AG08395 (cell line): ENCODE measurements at places on chromosomes 11 and 22.

GRCh38 chr22:23203452-23204124 lies 23.3 kb downstream of the BCR start:
- DNase-seq, result no peak

DNA sequence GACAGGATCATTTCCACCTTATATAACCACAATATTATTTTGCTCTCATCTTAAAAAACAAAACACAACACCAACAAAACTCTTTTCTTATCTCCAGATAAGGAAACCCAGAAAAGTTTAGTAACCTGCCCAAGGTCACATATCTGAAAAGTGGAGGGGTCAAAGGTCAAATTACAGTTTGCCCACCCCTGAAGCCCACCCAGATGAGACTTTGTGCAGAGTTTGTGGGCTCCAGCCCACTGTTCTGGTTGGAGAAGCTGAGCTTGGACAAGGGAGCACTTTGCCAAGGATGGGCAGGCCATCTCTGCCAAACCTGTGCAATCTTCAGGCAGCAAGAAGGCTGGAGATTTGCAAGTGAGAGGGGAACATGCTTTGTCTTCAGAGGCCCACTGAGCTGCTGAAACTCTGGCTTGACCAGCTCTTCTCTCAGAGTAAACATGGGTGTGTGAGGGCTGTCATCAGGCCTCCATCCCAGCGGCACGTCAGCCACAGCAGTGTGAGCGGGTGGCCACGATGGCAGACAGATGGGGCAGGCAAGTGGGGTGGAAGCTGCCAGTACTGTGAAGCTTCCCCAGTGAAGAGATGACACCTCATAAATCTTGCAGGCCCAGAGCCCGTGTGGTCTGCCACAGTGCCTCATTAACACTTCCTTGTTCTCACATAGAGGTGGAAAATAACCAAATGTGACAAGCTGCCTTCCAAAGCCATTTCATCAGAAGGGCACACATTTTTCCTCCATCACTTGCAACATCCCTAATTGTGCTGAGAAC lies 111.8 kb downstream of the CCDC81 start:
- no peak for DNase-seq

GRCh38 chr11:65404210-65404609 lies 17.8 kb downstream of the FRMD8 start:
- DNase-seq, result no peak

DNA sequence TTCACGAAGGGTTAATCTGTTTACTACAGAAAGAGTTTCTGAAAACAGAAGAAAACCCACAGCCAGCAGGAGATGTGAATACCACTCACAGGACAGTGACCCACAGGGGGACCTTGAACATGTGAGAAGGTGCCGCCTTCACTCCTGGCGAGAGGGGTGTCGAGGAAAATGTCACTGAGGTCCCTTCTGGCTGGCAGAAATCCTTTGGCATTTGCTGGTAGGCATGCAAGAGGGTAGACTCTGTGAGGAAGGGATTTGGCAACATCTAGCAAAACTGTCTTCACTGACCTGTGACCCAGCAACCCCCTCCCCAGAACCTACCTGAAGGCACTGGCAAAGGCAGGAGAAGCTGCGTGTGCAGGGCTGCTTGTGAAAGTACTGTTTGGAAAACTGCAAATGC lies 8.6 kb downstream of the KCNQ1 start:
- DNase-seq, result no peak

GRCh38 chr22:37672206-37672919 lies 3.1 kb upstream of the LGALS1 start:
- DNase-seq, result no peak

DNA sequence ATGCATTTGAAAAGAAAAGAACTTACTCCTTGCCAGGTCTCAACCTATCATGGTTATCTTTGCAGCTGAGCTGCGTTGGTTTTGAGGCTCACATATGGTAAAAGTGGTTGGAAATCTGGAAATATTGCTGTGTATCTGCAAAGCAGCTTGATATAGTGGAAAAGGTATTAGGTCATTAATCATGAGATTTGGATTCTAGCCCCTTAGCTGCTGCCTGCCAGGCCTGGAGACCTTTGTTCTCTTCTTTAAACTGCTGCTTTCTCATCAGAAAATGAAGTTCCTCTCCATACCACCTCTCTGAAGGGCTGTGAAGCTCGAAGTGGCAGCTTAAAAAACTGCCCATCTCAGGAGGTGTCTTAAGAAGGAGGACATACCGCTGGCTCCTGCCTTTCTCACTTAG lies 5.7 kb downstream of the PPARA start:
- DNase-seq, result no peak

DNA sequence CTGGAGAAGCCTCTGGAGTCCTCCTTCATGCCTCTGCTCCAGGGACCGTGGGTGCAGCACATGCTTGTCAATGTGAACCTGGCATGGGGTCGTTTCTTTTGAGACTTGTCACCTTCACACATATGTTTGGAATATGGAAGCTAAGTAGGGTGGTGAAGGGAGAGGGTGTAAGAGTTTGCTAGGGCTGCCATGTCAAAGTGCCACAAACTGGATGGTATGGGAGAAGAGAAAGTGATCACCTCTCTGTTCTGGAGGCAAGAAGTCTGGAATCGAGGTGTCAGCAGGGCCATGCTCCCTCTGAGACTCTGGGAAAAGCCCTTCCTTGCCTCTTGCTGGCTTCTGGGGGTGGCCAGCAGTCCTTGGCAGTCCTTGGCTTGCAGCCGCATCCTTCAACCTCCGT lies 8.7 kb upstream of the TSPAN18 start:
- no peak for DNase-seq

DNA sequence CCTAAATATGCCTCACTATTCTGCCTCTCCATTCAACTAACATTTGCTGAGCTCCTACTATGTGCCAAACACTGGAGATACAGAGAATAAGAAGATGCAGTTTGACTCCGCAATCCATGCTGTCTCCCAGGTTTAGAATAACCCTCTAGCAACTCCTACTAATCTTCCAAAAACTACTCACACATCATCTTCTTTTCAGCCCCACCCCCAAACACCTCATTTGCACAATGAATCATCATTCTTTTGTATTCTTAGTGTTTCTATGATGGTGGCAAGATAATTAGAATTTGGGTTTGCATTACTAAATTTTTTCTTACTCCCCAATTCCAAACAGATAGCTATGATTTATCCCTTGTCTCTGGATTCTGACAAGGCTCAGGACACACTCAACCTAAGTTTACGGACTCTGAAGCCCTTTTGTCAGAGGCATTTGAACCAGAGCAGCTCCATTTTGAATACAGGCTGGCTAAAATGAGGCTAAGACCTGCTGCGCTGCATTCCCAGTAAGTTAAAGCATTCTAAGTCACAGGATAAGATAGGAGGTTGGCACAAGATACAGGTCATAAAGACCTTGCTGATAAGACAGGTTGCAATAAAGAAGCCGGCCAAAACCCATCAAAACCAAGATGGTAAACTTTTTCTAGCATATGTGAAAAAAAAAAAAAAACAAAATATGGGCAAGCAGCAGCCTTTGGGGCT lies 1038.9 kb downstream of the DLG2 start:
- DNase-seq, result no peak

- peak; percentile 25 for DNase-seq
Observed at GRCh38 chr22:24727218-24727851, 47.2 kb downstream of the PIWIL3 start.

GRCh38 chr22:38461414-38462081 lies 6.3 kb upstream of the KDELR3 start:
- peak; percentile 81 for DNase-seq

- no peak for DNase-seq
Observed at GRCh38 chr11:12465332-12465731, 88.0 kb downstream of the PARVA start.

DNA sequence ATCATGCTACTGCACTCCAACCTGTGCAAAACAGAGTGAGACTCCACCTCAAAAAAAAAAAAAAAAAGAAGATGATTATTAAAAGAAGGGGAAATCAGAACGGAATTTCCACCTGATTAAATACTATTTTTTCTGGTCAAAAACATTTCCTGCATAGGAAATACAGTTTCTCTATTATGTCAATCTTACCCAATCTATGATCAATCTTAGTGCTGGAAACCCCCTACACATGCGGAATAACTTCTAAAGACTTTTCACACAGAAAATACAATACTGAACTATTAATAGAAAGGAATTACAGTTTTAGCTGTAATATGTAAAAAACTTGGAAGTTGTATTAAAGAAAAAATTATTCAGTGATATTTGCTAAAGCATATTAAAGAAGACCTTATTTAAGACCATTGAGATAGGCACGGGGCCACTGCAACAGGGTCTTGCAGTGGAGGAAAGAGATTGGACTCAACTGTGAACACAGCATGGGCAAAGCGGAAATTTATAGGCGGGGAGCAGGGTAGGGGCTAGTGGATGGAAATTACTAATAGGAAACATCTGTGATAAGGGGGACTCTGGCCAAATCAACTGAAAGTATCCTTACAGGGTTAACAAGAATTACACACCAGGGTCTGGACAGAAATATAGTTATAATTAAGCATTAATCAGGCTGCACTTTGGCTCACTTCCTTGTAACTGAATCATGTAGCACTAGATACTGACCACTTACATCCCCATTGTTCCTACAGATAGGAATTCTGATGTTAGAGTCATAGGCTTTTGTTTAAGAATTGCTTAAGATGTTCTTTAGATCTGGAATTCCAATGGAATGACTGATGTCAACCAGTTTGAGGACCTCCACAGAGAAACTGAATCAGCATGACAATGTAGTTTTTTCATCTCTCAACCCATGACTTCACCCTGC lies 411.5 kb upstream of the DDI1 start:
- DNase-seq, result peak; percentile 79

- no peak for DNase-seq
Observed at GRCh38 chr22:49088801-49089791, 738.6 kb downstream of the BRD1 start.

DNA sequence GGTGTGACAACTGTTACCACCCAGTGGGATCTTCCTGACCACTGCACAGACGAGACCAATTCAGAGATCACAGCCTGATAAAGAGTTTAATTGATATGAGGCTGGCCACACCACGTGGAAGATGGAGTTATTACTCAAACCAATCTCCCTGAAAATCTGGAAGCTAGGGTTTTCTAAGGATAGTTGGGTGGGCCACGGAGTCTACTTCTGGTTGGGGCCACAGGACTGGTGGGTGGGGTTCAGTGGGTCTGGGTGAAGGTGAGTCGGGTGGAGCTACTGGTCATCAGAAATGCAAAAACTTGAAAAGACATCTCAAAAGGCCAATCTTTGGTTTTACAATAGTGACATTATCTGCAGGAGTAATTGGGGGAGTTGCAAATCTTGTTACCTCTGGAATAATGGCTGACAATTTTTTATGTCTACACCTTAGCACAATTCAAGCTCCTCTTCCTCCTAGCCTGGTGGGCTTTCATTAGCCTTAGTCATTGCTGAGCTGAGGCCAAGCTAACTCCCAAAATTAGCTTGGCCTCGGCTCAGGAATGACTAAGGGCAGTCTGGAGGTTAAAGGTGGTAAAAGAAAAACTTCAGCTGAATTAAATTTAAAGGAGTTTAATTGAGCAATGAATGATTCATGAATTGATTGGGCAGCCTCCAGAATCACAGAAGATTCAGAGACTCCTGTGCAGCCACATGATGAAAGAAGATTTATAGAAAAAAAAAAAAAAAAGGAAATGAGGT lies 13.1 kb downstream of the C11orf96 start:
- peak; percentile 39 for DNase-seq

DNA sequence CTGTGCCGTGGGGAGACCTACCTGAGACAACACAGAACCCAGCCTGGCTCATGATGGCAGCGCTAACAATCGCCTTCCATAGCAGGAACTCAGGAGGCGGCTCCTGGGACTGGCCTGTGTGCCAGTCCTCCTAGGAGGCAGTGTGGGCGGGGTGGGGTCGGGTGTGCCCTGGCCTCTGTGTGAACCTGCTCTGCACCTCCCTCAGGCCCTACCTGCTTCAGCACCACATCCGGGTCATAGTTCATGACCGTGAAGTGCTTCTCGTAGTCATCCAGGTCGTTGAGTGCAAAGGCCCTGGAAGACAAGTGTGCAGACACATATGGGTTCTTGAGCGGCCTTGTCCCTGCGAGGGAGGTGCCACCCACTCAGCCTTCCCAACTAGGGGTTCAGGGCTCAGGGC lies 15.3 kb downstream of the TTLL12 start:
- no peak for DNase-seq

DNA sequence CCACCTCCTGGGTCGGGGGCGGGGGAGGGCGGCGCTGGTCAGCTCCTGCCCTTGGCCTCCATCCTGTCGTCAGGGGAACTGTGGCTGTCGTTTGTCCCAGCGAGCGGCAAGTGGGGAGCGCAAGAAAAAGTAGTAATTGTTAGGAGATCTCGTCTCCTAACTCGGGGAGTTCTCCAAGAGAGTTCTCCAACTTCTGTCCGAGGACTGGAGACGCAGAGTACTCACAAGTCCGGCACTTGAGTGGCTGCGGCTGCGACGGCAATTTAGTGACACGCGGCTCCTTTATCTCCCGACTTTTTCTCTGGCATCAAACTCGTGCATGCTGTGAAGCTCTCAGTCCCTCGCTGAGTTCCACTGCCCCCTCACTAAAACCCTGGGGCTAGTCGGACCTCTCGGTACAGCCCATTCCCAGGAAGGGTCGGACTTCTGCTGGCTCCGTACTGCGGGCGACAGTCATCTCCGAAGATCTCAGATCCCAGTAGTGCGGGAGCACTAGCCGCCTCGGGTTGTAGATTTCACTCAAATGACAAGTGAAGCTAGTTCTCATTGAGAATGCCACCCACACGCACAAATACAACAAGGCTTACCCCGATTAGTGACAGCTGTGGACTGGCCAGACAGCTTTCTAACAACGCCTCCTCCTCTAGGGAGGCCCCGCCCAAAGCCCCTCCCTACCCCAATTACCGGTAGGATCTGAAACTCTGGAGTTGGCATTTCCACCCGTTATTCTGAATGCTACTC lies at the start of gene PGR:
PGR (minus strand) TSS at position 611 of the 741 bp plus-strand sequence. CDS start 743 bp downstream, outside the sequence.
- no peak for DNase-seq

DNA sequence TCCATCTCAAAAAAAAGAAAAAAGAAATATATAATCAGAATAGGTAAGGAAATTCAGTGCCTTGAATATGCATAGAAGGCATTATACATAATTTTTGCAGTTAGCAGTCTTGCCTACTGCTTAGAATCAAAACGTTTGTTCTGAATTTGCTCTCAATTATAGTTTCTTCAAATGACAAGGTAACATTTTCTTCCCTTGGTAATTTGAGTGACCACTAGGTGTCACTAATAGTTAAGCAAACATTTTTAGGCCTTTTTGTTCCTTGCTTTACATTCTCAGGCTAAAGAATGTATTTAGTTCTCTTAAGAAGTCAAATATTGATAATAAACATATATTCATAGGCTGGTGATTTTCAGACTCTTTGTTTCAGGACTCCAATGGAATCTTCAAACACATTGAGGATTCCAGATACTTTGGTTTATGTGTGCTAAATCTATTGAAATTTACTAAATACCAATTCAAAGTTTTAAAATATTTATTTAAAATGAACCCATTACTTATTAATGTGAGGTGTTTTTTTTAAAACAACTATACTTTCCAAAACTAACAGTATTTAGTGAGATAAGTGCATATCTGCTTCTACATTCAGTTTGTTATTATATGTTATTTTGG lies 55.0 kb upstream of the DEPDC7 start:
- DNase-seq, result peak; percentile 24

GRCh38 chr22:23684561-23685031 lies 6.2 kb upstream of the RGL4 start:
- no peak for DNase-seq

- DNase-seq, result peak; percentile 54
Observed at GRCh38 chr22:21044931-21045584, 688 bp upstream of the LRRC74B start.
